Activated CD4-positive, alpha-beta T cell treated with anti-CD3 and anti-CD28 coated beads, Interleukin-10, Interleukin-2, amounts not matched to agents 100 ng/mL and 50 ng/mL, durations not matched to agents 16 hours and 8 hours (primary cell): ENCODE measurements at places on chromosomes 13 and 19.

DNA sequence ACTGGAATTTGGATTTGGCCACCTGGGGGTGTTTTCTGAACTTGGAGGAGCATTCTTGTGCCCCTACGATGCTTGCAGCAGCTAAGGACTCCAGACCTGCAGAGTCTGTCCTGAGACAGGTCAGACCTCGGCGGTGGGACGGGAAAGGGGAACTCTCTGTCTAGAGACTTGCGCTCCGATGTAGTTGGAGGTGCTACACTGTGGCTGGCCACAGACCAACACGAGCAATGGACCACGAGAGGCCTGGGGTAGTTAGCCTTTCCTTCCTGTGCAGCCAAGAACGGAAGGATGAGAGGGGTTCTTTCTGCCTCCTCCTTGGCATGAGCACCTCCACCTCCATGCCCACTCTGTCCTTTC lies 5.9 kb upstream of the GRAMD1A start:
- no peak for DNase-seq

- DNase-seq = no peak
These were observed 77.8 kb downstream of the INSR start for GRCh38 chr19:7216373-7216902.

DNA sequence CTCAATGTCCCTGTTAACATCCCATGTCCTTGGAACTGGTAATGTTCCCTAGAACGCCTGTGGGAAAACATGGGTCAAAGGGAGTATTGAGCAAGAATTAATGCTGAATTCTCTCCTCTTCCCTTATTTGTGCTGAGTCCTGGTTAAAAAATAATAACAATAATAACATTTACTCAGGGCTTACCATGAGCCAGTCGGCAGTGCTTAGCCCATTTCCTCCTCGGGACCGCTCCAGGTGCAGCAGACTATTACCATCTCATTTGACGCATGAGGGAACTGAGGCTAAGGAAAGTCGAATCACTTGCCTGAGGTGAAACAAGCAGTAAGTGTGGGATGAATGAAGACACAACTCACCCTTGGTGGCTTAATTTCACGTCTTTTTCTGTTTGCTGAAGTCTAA lies 33.6 kb upstream of the SLC15A1 start:
- no peak for DNase-seq

DNA sequence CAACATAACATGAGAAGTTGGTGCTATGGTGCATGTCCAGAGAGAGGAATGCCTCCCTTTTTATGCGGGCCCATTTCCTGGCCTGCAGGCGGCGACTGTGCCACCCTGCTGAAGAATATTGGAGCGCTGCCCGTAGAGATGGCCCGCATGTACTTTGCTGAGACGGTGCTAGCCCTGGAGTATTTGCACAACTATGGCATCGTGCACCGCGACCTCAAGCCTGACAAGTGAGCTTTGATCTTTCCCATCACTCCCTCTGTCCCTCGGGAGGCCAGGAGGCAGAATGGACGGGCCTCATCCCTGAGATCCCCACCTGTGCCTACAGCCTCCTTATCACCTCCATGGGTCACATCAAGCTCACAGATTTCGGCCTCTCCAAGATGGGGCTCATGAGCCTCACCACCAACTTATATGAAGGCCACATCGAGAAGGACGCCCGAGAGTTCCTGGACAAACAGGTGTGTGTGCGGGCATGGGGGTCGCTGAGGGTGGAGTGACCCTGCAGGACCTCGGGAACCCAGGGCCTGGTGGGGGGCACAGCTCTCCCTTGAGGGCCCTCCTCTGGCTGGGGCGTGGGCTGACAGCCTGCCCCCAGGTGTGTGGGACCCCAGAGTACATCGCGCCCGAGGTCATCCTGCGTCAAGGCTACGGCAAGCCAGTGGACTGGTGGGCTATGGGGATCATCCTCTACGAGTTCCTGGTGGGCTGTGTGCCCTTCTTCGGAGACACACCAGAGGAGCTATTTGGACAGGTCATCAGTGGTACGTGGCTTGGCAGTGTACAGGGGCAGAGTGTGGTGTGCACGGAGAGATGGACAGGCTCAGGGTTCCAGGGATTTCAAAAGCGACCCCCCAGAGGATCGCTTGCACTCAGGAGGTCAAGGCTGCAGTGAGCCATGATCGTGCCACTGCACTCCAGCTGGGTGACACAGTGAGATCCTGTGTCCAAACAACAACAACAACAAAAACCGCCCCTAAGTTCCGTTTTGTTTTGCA lies 16.2 kb downstream of the DNASE2 start:
- DNase-seq = no peak

DNA sequence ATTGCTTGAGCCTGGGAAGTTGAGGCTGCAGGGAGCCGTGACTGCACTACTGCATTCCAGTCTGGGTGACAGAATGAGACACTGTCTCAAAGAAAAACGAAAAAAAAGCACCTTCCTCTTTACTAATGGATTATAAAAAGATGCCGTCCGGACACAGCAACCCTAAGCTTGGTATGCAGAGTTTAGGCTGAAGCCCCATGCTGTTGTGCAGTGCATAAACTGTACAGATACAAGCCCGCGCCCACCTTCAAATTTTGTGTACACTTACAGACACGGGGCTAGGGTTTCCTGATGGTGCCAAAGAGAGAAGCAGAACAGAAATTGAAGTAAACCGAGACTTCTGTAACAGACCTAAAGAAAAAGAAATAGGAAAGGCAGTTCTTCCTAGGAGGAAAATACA lies 9.0 kb downstream of the LPAR6 start:
- DNase-seq = no peak

- DNase-seq = no peak
These were observed 301.0 kb downstream of the TBC1D4 start for GRCh38 chr13:75180805-75181455.

DNA sequence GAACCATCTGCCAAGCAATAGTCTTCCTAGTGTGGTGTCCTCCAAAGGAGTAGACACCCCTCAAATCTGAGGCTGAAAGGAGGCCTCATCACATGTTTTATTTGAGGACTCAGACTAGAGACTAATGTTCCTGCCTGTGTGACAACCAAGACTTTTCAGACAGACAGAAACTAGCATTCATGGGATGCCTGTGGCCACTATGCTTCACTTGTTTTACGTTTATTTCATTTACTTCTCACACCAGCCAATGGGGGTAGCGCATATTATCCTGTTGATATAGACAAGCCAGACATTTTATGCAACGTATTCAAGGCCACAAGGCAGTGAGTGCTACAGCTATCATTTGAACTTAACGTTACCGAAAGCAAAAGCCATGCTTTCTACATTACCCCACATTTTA lies 391.7 kb upstream of the HTR2A start:
- DNase-seq = no peak

DNA sequence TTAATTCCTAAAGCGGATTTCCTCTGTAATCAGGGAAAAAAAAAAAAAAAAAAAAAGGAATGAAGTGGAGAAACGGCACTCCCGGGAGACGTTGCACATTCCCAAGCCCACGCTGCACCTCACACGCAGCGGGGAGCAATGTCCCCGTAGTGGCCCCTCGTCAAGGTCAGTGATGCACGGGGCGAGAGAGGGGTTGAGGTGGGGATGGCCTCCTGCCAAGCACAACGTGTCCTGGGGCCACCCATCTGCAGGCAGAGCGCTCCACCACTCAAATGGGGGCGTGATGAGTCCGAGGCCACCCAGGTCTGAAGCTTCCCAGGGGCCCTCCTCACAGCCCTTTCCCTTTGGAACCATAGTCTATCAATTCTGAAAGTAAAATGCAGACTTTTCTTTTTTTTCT lies 15.1 kb downstream of the PLK5 start:
- no peak for DNase-seq

DNA sequence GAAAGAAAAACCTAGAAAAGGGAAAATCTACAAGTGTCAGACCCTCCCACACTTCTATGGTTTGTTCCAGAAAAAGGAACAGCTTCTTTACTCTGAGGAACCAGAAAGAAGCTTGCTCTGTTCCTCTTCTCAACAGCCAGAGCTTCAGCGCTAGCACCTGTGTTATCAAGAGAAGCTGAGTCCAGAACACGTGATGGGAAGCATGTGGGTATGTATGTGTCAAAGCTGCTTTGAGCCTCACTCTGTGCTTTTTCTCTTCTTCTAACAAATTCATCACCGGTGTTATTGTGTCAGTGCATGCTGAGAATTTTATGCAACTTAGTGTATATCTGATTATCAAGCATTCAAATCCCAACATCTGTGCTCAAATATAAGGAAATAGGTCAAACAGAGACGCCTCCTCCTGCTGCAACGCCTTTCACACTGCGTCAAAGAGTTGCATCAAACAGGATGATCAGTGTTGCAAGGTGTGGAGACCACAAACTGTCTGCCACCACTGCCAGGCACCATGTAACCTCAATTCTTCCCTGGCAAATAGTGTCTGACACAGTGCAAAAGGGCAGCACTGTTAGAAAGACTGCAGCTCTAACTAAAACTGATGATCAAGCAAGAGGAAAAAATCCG lies 83.9 kb downstream of the LRRC63 start:
- DNase-seq = peak; percentile 90

GRCh38 chr13:21014139-21014501 lies 47.3 kb downstream of the LATS2 start:
- DNase-seq = no peak

GRCh38 chr19:6470173-6470572 lies 6.1 kb downstream of the CRB3 start:
- no peak for DNase-seq

- no peak for DNase-seq
These were observed 1.4 kb upstream of the GIPC1 start for GRCh38 chr19:14497228-14497921.

DNA sequence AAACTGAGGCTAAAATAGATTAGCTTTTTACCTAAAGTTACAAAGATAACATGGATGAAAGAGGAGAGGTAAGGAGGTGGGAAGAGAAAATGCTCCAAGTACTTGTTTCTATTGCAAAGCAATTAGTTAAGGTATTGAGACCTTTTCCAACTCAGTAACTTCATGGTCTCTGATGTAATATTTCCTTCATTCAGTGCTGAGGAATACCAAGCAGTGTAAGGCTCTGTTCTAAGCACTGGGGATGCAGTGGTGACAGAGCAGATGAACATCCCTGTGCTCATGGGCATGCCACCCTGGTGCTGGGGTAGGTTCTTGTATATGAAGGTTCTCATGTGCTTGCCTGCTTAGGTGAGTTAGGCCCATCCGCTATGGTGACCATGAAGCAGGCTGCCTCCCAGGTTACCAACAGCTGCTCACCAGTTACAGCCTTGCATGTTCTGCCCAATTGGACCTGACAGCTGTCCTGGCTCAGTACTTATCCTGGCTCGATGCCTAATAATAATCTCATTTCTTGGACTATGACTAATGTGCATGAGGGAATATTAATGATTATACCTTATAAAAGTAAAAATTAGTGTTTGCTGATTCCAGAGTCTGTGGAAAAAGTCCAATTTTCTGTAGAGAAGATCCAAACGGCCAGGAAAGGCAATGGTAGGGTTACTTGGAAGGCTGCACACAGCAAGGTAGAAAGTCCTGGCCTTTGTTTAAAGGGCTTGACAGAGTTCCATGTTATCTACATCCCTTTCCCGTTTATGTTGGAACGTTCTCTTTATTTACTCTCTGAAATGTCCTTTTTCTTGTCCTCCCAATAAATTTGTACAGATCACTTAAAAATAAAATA lies 48.3 kb downstream of the LATS2 start:
- DNase-seq = no peak

DNA sequence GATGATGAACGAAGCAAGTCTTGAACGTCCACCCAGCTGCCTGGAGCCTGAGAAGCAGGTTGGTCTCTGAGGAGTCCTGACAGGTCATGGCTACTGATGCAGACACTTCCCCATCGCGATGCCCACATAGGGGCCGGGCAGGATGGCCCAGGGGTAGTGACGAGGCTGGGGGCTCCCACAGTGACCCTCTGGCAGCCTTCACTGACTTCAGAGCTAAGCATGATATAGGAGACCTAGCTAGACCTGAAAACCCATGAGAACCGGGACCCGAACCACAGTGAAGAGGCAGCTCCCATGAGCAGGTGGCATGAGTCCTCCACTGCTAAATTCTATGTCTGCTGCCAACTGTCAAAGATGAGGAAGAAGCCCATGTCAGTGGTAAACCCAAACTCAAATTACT lies 91.7 kb downstream of the RNASEH2B start:
- no peak for DNase-seq

DNA sequence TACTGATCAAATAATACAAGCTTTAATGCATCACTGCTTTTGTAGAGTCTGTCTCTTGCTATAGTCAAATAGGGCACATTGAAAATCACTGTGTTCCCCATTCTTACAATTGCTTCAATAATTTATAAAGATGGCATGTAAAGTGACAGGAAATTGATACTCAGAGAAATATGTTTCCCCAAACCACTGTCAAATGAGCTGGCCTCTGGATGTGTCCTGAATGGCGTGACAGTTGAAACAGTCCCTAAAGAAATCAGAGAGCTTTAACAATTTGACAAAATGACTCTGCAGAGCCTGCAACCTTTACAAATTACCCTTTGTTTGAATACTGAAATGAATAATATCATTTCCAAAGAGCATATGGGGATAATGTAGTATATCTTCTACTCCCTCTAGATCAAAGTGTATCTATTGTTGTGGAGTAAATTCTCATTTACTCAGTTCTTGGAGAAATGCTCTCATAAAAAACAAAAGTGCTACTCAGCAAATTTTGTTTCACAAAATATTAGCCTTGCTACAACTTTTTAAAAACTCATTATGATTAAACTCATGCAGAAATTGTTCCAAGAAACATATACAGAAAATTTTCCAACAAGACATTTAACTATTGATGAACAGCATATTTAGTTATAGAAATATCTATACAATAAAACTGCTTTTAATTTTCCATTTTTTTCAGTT lies 763.2 kb upstream of the SPRY2 start:
- no peak for DNase-seq

GRCh38 chr19:50723735-50724521 lies 764 bp downstream of the CLEC11A start:
- no peak for DNase-seq

DNA sequence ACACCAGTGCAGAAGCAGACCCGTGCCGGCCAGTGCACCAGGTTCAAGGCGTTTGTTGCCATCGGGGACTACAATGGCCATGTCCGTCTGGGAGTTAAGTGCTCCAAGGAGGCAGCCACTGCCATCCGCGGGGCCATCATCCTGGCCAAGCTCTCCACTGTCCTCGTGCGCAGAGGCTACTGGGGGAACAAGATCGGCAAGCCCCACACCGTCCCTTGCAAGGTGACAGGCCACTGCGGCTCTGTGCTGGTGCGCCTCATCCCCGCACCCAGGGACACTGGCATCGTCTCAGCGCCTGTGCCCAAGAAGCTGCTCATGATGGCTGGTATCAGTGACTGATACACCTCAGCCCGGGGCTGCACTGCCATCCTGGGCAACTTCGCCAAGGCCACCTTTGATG lies 10.1 kb downstream of the ZNF44 start:
- no peak for DNase-seq

GRCh38 chr13:25874064-25874737 lies 177.6 kb downstream of the SHISA2 start:
- DNase-seq = no peak

DNA sequence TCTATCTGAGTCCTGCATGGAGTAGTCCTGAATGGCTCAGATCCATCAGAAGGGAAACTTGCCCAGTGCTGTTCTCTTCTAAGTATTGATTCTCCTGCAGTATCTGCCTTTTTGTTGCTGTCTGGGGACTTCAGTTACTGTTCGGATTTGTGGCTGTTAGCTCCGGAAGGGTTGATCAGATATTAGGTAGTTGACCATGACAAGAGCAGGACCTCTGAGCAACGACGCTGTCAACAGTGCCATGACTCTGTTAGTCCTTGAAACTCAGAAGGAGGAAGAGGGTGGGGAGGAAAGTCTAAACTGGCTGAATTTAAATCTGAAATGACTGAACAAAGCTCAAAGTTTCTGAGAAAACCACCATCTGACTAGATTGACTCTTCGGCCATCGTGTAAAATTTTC lies 42.2 kb downstream of the CCNE1 start:
- no peak for DNase-seq
